ENCODE measurements at places on chromosomes 1 and 21. TPM values are rescaled to one million over a fixed set of nuclear protein-coding genes. Genes with fewer than 3 reads are reported as not detected.

TMEM61 gene
- 4.2 TPM for polyA plus RNA-seq

RAB42 gene
- polyA plus RNA-seq: 1.7 TPM

AQP10 gene
- polyA plus RNA-seq: 42.0 TPM

ADGRB2 gene
- polyA plus RNA-seq: 18.3 TPM

TENT5C gene
- 4.6 TPM for polyA plus RNA-seq

PRKAA2 gene
- polyA plus RNA-seq: not detected

IFNLR1 gene
- 8.1 TPM for polyA plus RNA-seq

DCDC2B gene
- polyA plus RNA-seq: 0.41 TPM

HSD3B1 gene
- not detected for polyA plus RNA-seq

TSSK3 gene
- 0.48 TPM for polyA plus RNA-seq

GUCA2A gene
- 1,041 TPM for polyA plus RNA-seq

OR14K1 gene
- not detected for polyA plus RNA-seq

VASH2 gene
- 3.6 TPM for polyA plus RNA-seq

SON gene
- polyA plus RNA-seq: 84.3 TPM

CD1B gene
- polyA plus RNA-seq: not detected

SLC9C2 gene
- polyA plus RNA-seq: not detected

SDC3 gene
- 36.1 TPM for polyA plus RNA-seq

FCGR3A gene
- polyA plus RNA-seq: 1.9 TPM

PAQR7 gene
- 31.0 TPM for polyA plus RNA-seq

Data from small intestine (tissue), 16 donors.